ENCODE measurements at places on chromosomes 7 and 10. TPM values are rescaled to one million over a fixed set of nuclear protein-coding genes. Genes with fewer than 3 reads are reported as not detected.

- no peak for DNase-seq
Measured at GRCh38 chr7:40297741-40298311, 163.0 kb downstream of the SUGCT start.

GHRHR gene
- not detected for total RNA-seq

GRCh38 chr7:34109936-34110780 lies 204.8 kb downstream of the BMPER start:
- DNase-seq = no peak

SEMA3D gene
- 7.0 TPM for total RNA-seq

DNA sequence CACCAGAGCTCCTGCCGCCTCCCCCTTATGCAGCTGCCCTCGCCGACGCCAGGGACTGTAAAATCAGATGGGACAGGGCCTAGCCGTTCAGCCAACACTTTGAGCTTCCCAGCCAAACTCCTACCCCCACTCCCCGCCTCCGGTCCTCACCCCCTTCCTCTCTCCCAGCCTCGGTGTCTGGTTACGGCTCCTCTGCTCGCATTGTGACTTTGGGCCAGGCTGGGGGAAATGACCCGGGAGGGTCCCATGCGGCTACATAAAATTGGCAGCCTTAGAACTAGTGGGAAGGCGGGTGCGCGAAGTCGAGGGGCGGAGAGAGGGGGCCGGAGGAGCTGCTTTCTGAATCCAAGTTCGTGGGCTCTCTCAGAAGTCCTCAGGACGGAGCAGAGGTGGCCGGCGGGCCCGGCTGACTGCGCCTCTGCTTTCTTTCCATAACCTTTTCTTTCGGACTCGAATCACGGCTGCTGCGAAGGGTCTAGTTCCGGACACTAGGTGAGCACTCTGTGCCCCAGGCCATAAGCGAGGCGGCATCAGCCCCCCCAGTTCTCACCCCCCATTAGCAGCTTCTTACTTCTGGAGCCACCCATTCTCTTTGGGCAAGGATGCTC lies at the start of gene KAZALD1:
KAZALD1 (plus strand) TSS at position 366 of the 608 bp plus-strand sequence. CDS start 604 bp downstream, outside the sequence.
- no peak for DNase-seq

DNA sequence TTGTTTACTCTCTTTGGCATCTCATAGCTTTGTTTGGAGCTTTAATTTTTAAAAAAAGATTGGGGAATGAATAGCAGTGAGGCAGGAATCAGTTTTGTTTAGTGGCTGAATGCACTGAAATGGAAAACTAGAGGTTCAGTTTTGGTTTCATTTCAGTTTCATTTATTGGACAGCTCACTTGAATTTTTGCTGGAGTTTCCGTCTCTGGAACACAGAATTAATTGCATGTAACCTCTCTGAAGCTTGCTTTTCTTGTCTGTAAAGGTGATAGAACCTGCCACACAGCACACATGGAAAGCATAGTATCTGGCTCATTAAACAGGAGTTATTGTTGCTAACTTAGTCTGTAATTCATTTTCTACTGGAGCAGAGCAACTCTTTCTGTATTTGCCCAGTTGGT lies 7.1 kb downstream of the GRM8 start:
- DNase-seq = no peak

DNA sequence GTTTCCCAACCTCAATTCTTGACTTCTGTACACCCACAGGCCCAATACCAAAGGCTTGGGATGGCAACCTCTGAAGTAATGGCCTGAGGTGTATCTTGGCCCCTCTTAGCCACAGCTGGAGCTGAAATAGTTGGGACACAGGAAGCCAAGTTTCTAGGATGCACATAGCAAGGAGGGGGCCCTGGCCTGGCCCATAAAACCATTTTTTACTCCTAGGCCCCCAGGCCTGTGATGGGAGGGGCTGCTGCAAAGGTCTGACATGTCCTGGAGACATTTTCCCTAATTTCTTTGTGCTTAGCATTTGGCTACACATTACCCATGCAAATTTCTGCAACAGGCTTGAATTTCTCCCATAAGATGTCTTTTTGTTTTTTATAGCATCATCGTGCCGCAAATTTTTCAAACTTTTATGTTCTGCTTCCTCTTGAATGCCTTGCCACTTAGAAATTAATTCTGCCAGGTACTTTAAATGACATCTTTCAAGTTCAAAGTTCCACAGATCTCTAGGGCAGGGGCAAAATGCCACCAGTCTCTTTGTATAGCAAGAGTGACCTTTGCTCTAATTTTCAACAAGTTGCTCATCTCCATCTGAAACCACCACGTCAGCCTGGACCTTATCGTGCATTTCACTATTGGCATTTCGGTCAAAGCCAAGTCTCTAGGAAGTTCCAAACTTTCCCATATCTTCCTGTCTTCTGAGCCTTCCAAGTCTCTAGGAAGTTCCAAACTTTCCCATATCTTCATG lies 490.8 kb downstream of the IPMK start:
- no peak for DNase-seq

ANXA11 gene
- 102 TPM for total RNA-seq

GRCh38 chr7:43646603-43647338 lies 63.9 kb downstream of the STK17A start:
- no peak for DNase-seq

DNA sequence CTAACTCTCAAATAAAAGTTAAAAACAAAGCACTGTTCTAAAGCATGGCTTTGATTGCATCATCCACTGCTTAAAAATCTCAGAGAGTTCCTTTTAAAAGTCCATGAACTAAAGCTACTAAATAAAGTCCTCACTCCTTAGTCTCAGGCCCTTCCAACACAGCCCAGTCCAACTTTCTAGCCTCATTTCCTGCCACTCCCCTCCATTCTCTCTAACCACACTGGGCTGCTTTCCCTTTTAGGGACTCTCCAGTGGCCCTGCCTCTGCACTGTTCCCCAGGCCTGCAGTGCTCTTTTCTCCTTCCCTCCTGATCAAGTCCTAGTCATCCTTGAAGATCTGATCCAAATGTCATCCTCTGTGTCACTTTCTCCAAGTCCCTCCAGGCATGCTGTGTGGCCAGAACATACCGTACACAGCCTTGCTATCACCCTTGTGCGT lies 56.9 kb upstream of the PPP1R3C start:
- DNase-seq = peak; percentile 81

GRCh38 chr7:55199418-55199817 lies 165.7 kb upstream of the LANCL2 start:
- DNase-seq = no peak

GRCh38 chr7:1779445-1779844 lies 109.4 kb downstream of the ELFN1 start:
- no peak for DNase-seq

PIP gene
- total RNA-seq = 140 TPM

DNA sequence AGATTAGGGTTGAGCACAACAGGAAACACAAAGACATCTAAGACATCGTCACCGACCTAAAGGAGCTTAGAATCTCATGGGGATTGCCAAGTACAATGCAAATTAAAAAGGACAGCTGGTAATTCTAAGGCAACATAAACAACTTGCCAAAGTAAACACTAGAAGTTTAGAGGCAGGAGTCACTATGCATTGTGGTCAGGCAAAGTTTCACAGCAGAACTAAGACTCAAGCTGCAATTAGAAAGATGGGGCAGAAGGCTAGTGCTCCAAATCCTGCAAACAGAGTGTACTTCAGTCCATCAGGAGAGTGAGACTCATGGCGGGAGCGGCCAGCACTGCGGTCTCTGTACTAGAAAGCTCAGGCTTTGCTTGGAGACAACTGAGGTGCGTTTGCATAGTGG lies 52.7 kb downstream of the HIPK2 start:
- no peak for DNase-seq

- no peak for DNase-seq
Measured at GRCh38 chr7:96686305-96686704, 23.3 kb downstream of the SEM1 start.

SPDYE9 gene
- not detected for total RNA-seq

Measured in breast epithelium (tissue), 4 donors.